NCI-H524 treated with DMSO at 0.1 percent for 48 hours (cell line): ENCODE measurements at places on chromosomes 13 and 19.

DNA sequence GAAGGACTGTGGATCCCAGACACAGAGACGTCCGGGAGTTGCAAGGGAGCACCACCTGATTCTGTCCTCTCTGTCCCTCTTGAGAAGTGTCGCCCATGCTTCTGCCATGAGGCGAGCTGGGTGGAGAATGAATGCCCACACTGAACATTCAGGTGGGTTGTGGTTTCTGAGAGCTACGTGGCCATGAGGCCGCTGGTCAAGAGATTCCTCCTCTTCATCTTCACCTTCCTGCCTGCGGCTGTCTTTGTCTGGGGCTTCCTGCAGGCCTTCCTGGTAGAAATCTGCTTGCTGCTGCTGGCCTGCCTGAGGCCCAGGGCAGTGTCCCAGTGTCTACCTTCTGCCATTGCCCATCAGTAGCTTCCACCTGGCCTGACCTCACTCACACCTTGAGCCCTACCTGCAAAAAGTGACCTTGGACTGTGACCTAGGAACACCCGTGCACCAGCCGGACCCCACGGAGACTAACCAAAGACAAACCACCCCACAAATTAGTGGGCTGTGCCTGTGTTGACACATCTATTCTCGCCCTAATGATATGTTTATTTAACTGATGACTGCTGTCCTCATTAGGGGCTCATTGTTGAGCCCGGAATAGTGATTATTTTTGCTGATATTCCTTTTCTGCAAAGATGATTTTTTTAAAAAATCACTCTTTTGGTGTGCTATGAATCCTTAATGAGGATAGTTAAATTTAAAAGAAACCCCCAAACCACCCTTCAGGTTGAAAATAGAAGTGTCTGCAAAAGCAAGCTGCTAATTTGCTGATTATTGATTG is 38.7 kb upstream of the ZNF536 start:
- no peak for DNase-seq

GRCh38 chr13:36789061-36789460 is 30.0 kb upstream of the RFXAP start:
- no peak for DNase-seq

DNA sequence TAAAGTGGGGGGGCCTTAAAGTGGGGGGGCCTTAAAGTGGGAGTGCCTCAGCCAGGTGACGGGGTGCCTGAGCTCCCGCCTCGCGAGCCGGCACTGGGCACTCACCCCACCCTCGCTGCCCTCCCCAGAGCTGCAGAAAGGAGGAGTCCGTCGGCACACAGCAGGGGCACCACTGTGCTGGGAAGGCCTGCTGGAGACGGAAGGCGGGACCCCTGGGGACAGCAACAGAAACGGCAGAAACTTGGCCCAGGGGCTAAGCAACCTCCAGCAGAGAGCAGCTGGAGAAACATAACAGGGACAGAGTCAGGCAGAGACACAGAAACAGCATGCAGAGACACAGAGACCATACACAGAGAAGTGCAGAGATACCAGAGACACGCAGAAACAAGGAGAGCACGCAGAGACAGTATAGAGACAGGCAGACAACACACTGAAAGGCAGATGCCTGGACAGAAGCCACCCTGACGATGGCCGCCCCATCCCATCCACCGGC is 7.9 kb downstream of the CFD start:
- no peak for DNase-seq

DNA sequence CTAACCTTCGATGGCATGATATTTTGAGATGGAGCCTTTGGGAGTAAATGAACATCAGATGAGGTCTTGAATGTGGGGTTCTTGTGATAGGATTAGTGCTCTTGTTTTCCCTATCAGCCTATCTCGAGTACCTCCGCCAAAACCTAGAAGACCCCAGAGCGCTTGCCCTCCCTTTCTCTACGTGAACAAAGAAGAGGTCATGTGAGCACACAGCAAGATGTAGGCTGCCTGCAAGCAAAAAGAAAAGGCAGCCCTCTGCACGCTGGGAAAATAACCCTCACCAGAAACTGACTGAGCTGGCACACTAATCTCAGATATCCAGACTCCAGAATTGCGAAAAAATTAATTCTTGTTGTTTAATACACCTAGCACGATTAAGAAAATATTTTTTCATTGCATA is 799.8 kb upstream of the SLC10A2 start:
- DNase-seq: no peak

- DNase-seq: no peak
Observed at GRCh38 chr13:28540612-28541011, 45.7 kb upstream of the FLT1 start.

DNA sequence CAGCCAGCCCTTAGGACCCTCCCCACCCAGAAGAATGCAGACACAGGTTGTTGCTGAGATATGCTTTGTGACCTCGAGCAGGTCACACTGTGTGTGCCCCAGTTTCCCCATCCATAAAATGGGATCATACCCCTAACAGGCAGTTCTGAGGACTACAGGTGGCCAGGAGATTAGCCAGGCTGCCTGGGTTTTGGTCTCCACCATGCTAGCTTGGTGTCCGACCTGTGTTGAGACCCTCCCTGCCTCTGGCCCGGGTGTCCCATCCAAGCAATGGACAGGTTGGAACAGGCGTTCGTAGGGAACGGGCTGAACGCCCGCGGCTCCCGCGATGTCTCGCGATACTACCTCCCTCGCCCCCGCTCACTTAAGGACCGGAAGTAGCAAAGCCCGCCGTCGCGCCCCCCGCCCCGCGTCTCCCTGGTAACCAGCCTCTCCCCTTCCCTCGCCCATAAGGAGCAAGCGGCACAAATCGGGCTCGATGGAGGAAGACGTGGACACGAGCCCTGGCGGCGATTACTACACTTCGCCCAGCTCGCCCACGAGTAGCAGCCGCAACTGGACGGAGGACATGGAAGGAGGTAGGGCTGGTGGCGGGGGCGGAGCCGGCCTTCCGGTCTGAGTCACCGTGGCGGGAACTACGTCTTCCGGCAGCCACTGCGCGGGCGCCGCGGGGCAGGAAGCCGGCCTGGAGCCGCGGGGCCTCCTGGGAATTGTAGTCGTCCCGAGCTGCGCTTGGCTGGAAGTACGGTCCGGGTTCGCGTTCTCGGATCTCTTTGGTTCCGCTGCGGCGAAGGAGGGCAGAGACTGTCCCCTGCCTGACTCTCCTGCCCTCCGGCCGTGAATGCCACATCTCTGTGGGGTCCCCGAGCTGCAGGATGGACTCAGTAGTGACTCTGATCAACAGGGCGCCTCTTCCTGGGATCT is 45.4 kb downstream of the SMIM24 start:
- peak; percentile 75 for DNase-seq

DNA sequence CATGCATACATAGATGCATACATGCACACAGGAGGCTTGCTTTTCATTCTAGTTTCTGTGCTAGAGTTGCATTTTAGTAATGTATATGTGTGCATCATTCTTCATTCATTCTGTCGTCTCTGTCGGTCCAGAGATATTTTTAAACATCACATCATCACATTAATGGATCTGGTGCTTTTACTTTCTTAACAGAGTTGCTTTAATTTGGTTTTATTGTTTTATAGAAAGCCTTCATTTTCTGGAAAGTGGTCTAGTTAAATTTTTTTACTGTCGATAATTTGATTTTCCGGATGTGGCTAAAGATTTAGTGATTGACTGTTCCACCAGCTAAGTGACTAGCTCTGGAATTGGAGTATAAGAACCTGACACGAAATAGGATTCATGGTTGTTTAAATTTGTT is 16.9 kb downstream of the BIVM start:
- no peak for DNase-seq

- no peak for DNase-seq
Observed at GRCh38 chr19:2097886-2098327, 1.2 kb downstream of the IZUMO4 start.

- DNase-seq: no peak
Observed at GRCh38 chr19:3556978-3557460, 367 bp downstream of the MFSD12 start.

DNA sequence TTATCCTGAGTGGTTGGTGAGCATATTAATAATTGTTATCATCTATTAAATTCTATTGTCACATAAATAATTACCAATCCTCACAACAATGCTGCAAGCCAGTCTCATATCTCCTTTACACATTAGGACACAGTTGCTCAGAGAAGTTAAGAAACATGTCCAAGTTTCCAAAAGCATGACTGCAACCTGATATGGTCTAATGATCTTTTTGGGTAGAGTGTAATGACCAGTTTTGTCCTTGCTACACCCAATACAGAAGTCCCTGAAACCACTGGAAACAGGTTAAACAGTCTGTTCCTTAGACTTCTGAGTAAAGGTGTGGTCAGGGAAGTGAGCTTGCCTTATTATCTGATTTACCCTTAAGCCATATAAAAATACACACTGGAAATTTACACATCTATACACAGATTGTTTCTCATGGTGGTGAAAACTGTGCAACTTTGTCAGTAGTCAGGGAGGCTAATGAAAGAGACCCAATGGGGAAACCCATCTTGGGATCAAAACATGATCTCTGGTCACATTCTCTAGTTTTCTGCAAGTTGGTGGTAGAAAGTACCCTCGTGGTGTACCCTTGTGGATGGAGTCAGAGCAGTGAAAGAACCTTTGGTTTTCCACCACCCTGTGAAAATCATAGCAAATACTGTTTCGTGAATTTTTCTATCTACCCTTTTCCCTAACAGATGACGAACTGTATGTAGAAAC is 146.0 kb upstream of the KLF12 start:
- DNase-seq: no peak

- DNase-seq: no peak
Observed at GRCh38 chr19:1145635-1146411, 28.2 kb downstream of the SBNO2 start.

DNA sequence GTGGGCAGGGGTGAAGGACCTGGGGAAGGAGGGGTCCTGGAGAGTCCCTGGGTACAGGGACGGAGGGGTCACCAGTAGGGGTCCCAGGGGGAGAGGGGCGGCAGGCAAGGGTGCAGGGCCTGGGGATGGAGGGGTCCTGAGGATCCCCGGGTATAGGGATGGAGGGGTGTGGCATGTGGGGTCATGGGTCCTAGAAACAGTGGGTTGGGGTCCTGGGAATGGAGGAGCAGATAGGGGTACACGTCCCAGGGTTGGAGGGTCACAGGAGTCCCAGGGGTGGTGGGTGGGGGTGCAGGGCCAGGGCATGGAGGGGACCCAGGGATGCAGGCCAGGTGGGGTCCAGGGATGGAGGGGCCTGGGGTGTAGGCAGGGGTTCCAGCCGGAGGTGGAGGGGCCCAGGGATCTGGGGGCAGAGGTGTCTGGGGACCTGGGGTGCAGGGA is 1.4 kb downstream of the BTBD2 start:
- no peak for DNase-seq

DNA sequence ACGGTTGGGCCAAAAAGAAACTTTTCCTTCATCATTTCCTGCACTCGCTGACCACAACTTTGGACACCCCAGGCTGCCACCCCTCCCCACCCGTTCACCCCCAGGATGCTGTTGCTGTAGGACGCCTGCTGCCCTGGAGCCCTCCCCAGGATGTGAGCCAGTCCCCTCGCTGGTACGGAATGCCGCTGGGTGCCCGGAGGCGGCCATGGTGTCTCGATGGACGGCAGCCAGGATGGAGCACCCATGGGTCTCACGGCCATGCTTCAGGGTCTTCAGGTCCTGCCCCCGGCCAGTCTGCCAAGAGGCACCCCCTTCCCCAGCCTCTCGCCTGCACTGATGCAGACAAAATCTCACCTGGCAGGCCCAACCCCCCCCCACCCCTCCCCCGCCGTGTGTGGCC is 15.4 kb upstream of the CSNK1G2 start:
- DNase-seq: no peak

DNA sequence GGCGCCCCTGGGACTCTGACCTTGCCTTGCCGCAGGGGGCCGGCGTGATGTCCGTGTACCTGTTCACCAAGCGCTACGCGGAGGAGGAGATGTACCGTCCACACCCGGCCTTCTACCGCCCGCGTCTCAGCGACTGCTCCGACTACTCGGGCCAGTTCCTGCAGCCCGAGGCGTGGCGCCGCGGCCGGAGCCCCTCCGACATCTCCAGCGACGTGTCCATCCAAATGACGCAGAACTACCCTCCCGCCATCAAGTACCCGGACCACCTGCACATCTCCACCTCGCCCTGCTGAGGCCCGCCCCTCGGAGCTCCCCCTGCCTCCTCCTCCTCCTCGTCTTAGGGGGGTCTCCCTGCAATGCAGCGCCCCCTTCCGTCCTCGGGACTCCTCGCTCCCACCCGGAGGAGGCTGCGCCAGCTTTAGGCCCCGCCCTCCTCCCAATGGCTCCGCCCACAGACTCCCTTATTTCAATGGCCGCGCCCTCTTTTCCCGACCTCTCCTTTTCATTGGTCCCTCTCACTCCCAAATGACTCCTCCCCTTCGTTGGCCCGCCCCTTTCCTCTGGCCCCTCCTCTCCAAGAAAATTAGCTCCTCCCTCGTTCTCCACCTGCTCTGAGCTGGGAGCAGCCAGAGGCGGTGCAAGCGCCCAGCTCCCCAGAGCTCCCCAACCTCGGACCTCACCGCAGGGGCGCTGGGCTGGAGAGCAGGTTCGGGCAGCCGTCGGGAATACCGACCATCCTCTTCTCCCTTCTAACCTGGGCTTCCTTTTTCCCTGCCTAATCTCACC is 20.5 kb upstream of the CACNG8 start:
- DNase-seq: no peak

DNA sequence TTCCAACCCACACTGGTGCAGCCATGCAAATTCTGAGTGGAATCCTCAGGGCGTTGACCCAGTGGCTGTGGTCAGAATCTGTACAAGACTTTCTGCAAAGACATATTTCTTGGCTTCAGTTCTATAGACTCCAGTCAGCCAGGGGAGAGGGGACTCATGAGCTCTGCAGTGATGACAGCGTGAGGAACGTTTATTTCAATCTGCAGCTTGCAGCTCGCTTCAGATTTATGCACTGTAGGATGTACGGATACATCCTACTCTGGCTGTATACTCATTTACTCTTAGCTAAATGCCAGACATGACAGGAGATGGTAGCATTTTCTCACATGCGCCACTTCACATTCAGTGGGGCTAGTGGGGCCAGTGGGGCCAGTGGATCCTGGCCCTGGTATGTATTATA is 276.1 kb downstream of the FGF9 start:
- no peak for DNase-seq

- DNase-seq: no peak
Observed at GRCh38 chr13:82438320-82438719, 1444.0 kb downstream of the SLITRK1 start.

GRCh38 chr13:43815204-43815603 is 28.4 kb upstream of the ENOX1 start:
- DNase-seq: no peak

GRCh38 chr13:110812869-110813645 is 99.6 kb downstream of the ING1 start:
- DNase-seq: no peak

DNA sequence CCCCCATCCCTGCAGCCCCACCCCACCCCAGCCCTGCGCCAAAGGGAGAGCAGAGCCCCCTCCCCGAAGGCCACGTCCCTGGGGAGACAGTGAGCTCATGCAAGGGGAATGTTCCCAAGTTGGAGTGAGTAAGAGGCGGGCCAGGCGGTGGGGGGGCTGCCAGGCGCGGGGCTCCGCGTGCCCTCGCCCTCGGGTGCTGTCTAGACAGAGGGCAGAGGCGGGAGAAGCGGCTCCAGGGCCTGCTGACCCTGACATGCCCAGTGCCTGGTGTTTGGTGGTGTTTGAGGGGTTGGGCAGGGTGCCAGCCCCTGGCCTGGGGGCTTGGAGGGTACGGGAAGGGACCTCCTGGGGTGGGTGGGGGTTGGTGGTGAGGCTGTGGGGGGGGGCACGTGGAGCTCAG is 1.0 kb downstream of the FSTL3 start:
- no peak for DNase-seq
